ENCODE measurements at places on chromosomes 16 and 17.

- DNase-seq: no peak
Observed at GRCh38 chr17:40171750-40172149, 5.5 kb upstream of the RAPGEFL1 start.

DNA sequence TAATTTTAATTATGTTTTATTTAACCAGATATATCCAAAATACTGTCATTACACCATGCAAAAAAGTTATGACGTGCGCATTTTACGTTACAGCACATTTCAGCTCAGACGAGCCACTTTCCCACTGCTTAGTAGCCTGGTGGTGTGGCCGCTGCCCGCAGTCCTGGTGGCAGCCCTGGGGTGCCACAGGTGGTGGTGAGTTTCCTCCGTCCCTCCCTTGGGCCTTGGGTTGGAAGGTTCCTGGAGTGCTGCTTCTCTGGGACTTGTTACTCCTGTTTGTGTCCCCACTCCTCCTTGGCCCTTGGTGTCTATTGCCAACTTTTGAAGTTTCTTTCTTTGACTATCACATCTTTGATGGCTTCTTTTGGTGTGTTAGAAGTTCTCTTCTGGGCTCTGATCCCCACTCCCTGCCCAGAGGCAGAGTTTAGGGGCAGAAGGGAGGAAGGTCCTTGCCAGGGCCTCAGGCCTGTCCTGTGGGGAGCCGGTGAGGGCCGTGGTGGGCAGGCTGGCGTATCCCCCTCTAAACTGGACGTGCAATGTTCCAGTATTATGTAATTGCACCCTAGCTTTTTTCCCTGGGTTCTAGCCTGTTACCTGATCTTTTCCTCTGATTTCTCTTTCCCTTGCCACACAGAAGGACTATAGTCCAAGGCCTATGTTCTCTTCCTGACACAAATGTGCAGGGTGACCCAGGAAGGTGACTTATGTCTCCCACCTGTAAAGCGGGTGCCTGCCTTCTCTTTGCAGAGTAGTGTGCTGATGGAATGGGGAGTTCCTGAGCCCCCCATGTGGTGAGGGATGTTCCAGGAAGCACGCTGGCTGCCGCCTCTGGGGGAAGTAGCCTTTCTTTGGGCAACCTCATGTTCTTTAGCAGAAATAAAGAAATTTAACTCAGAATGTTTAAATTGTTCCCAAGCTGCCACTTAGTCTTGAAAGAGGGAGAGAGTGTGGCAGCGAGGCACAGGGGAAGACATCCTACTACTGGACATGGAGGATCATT is 8.4 kb downstream of the MPRIP start:
- DNase-seq: no peak

DNA sequence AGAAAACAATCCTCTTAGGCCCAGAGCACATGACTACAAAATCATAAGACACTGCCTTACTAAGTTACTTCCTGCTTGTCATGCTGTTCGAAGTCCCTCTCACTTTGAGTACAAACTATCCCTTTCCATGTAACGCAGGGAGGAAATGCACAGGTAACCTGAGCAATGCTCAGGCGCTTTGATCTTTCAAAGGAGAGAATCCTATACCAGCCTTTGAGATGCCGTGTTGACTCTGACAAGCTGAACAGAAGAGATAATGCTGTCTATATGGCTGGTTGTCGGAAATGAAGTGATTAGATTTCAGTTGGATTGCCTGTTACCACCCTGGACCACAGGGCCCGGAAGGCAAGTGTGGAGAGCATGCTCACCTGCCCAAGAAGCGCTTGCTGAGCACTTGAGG is 75.9 kb downstream of the CDH11 start:
- DNase-seq: no peak

DNA sequence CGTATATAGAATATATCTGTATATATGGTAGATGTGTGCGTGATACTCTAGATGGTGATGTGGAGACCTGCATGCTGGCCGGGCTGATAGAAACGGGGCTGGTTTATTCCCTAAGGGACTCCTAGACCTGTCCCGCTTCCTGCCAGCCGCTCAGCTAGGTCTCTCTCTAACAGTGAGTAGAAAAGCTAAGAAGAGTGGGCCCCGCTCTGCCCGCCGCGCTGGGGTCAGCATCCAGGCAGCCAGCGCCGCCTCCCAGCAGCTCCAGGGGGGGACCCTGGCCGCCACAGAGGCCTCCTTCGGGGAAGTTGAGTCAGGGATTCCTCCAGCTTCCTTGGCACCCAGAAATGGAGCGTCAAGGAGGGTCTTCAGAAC is 9.4 kb downstream of the CYGB start:
- DNase-seq: peak; percentile 57

- no peak for DNase-seq
Observed at GRCh38 chr16:49883076-49884014, 27.4 kb upstream of the ZNF423 start.

- no peak for DNase-seq
Observed at GRCh38 chr16:27686926-27687325, 137.0 kb downstream of the KATNIP start.

GRCh38 chr16:53925526-53925925 is 221.6 kb downstream of the FTO start:
- DNase-seq: no peak

DNA sequence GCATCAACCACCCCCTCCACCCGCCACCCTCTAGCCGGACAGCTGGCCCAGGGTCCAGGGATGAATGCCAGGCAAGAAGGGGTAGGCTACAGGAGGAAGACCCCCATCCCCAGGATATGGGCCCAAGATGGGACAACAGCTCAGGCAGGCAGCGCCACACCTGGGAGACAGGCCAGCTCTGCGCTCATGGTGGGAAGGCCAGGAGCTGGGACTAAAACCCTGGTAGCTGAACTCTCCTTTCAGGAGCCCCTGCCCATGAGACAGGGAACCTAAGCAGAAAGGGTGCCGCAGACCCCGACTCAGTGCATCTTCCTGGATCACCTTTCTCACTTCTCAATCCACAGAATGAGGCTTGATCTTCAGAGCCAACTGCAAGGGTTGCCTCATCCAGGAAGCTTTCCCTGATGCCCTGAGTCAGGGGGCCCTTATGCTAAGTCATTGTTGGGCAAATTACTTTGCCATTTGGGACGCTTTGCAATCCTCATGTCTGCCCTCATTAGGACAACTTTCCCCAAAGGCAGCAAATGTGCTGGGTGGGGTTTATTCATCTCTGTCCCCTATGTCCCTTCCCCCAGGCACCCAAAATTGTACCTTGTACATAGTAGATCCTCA is 9.0 kb downstream of the ZDHHC1 start:
- no peak for DNase-seq
